ENCODE measurements at places on chromosomes 16 and 17.

DNA sequence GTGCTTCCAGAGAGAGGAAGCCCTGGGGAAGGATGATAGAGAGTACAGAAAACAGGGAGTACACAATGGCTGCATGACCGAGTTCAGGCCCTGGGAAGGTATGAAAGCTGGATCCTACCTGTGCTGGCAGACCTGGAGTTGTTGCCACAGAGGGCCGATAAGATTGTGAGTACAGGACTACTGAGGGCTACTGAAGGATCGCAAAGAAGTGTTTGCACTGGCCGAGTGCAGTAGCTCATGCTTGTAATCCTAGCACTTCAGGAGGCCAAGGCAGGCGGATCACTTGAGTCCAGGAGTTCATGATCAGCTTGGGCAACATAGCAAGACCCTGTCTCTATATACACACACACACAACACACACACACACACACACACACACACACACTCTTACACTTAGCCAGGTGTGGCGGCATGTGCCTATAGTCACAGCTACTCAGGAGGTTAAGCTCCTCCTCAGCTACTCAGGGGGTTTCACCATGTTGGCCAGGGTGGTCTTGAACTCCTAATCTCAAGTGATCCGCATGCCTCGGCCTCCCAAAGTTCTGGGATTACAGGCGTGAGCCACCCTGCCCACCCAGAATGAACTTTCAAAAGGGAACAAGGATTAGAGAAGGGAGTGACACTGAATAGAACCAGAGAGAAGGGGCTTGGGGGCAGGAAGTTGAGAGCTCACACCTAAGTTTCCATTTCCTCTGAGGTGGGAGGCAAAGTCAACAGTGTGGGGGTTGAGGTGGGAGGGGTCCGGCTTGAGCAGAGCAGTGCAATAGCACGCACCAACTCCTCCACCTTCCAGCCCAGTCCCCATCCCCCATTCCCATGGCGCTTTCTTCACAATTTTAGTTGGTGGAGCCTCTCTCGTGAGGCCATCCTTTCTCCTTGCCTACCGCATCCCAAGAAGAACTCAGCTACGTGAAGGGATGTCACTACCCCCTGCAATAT is 7.5 kb downstream of the SCIMP start:
- DNase-seq: peak; percentile 54

GRCh38 chr16:54204756-54205155 is 81.8 kb downstream of the IRX3 start:
- no peak for DNase-seq

DNA sequence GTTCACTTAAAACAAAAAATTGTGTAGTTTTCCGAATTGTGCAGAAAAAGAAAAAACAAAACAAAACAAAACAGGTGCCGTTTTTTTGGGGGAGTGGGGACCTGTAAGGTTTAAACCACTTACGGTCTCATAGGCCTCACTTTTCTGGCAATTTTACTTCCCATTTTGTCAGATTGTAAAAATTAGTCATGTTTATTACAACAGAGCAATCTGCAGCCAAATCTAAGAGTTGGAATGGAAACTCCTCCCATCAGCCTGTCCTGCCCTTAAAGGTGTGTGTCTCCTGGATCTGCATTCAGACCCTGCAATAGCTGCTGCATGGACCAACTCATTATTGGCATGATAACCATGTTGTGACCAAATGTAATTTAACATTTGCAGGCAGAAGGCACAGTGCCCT is 8.2 kb upstream of the SALL1 start:
- no peak for DNase-seq

DNA sequence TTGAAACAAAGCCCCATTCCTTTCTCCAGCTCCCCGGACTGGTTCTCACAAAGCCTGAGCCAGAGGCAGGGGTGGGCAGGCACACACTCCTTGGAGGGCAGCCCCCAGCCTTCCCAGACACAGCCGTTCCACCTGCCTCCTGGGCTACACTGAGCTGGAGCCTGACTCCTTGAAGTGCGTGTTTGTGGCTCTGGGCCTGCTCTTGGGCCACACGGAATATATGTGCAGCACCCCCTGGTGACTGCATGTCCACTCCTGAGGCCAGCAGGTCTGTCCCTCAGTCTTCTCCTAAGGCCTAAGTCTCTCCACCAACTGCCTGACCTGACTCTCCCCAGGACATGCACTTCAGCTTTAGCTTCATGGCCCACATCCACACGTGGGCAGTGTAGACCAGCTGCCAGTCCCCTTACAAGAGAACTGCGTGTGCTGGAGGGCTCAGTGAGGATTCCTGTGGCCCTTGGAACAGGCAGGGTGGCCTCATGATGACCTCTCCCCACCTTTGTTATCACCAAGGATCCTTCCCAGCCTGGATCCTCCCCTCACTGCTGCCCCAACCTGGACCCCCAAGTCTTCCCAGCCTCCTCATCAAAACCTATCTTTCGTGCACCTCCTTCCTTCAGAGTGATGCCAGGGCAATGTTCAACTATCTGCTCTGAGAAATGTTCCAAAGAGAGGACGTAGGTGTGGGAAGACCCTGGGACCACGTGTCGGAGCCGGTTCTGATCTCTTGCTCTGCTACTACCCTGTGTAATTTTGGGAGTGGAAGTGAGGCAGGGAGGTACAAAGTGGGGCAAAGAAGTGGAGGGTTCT is 12.4 kb upstream of the SLC6A2 start:
- DNase-seq: no peak

DNA sequence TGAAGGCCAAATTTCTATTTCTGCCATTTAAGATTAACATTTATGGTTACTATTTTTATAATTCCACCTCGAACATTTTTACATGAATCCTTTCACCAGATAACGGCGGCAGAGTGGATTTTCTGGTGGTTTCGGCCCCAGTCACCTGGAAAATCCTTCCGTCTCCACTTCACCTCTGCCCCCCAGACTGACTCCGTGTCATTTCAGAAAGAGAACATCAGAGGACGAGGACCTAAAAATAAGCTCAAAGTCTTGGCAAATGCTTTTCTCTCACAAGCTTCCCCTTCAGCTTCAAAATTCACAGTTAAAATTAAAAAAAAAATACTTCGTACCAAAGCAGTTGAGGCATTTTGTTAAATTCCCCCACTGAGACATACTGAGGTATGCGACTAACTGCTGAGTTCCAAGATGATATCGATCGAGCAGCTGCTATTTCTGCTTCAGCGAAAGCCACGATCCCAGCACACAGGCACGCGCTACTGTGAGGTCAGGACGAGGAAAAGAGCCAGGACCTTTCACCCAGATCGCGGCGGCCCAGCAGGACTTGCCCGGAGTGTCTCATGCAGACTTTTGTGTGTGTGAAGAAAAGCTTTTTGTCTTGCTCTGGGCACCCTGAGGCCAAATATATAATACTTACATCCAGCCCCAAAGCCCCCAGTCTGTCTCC is 36.8 kb downstream of the ASPA start:
- DNase-seq: no peak

DNA sequence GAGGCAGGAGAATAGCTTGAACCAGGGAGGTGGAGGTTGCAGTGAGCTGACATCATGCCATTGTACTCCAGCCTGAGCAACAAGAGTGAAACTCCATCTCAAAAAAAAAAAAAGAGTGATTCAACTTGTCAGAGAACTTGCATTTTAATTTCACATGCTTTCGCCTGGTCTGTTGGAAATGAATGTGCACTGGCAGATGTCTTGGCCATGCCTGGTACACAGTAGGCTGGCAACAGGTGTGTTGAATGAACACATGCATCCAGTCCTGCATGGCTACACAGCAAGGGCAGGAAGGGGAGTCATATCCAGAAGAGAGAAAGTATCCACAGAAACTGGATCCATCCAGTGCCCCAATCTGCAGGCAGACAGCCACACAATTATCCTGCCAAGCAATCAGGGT is 11.5 kb downstream of the COG4 start:
- DNase-seq: no peak

DNA sequence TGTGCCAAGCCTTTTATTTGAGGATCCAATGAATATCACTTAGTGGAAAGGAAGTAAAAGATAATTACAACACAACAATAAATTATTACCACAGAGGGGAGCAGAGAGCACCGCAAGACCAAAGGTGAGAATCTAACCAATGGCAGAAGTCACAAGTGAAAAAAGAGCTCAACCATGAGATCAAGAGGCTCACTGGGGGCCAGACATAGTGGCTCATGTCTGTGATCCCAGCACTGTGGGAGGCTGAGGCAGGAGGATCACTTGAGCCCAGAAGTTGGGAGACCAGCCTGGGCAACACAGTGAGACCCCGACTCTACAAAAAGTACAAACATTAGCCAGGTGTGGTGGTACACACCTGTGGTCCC is 17.7 kb downstream of the ANKRD11 start:
- DNase-seq: peak; percentile 17

DNA sequence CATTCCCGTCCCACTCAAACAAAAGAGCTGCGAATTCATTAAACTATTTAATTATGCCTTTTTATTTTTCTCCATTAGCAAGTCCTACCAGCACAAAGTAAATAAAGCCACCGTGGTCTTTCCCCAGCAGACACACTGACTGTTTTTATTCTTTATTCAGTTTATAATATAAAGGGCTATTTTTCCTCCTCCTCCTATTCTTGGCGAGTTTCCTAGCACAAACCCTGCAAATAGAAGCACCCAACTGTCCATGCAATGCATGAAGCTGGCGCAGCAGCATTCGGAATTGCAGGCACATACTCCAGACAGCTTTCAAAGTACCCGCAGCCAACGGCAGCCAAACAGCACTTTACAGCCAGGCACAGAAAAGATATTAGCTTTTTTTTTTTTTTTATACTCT is 583.4 kb upstream of the PSMD7 start:
- DNase-seq: no peak

- DNase-seq: no peak
Measured at GRCh38 chr17:66417300-66417719, 114.9 kb downstream of the PRKCA start.

DNA sequence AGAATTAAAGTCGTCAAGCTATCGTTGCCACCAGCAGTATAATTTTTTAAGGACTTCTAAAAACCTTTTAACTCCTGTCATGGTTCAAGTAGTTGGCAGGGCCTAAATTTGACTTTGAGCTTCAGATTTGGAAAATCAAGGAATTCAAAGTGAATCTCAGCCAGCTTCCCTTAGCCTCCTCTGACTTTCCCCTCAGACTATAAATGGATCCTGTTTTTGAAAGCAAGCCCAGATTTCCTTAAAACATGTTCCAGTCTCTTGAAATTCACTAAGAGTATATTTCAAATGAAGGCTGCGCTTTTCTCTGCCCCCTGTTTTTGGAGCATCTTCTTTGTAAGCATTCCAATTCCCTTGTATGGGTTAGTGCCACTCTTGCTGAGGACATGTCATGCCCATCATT is 101.8 kb upstream of the CDH8 start:
- no peak for DNase-seq

- DNase-seq: no peak
Measured at GRCh38 chr17:7775051-7775450, 57.5 kb downstream of the DNAH2 start.

- DNase-seq: no peak
Measured at GRCh38 chr17:68697850-68698361, 96.7 kb upstream of the FAM20A start.

All from effector memory CD8-positive, alpha-beta T cell (primary cell).